ENCODE measurements at places on chromosomes 3 and 15. TPM values are rescaled to one million over a fixed set of nuclear protein-coding genes. Genes with fewer than 3 reads are reported as not detected.
A peak's percentile ranks its signal among the peaks of the same experiment; 100 is the strongest.

Gene SOX14
- total RNA-seq = not detected

Gene PDZRN3
- 1.7 TPM for total RNA-seq

DNA sequence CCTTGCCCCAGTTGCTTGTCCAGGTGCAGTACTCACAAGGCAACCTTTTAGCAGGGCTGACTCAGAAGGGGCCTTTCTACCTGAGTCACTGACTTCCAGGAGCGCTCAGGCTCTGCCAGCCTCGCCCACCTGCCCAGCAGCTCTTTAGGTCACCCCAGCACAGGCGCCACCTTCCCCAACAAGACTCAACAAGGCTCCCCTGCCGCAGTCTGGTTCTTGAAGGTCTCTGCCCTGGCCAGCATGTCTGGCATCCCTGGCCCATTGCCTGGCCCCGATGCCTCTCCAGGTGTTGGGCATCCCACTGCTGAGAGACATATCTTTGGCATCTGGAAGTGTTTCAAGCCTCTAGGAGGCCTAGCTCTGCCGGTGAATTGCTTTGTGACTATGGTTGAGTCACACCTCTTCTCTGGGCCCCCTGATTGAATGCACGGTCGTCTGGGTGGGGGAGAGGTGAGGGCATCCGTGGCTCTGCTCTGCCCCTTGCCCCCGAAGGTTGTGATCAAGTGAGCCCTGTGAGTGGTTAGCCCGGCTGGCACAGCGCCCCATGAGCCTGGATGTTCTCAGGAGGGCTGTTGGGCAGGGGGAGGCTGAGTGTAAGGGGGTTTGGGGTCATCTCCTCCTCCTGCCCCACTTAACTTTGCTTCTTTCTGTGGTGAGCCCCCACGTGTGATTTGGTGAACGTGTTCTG lies 21.6 kb downstream of the SNX33 start:
- DNase-seq = peak; percentile 70

Gene C2CD4B
- not detected for total RNA-seq

DNA sequence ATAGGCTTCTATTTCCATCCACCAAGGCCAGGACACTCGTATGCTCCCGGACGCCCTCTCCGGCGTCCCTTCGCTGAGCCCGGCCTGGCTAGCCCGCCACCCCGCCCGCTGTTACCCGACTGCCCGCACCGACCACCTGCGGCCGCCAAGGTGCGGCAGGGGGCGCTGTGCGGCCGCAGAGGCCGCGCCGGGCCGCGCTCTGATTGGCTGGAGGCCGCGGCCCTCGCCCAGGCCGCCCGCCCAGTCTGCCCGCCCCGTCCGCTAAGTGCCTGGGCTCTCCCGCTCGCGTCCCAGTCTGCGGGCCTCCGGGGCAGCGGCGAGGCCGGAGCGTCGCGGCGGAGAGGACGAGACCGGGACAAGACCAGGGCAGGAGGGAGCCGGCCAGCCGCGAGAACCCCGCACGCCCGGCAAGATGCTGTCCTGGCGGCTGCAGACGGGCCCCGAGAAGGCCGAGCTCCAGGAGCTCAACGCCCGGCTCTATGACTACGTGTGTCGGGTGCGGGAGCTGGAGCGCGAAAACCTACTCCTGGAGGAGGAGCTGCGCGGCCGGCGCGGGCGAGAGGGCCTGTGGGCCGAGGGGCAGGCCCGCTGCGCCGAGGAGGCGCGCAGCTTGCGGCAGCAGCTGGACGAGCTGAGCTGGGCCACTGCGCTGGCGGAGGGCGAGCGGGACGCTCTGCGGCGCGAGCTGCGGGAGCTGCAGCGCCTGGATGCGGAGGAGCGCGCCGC lies at the start of gene SYNM:
SYNM (plus strand) TSS at position 293 of the 726 bp plus-strand sequence; CDS start at position 413, 120 bp downstream.
- DNase-seq = peak; percentile 76

GRCh38 chr3:120349855-120350125 lies 636 bp upstream of the LRRC58 start:
- no peak for DNase-seq

DNA sequence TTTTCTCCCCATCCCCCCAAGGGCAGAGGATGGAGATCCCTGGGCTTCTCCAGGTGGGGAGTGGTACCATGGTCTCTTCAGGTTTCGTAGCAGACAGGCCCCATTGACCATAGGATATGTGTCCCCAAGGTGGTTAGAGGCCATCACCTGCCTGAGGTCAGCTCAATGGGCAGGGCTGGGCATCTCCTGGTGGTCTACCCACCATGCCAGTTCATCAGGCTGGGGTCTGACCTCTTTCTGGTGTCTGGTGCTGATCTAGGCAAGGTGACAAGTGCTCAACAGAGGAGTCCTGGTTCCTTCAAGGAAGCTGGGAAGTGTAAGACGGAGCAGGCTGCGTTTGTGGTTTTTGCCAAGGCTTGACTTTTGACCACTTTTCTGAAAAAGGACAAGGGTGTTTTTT lies 71.4 kb downstream of the SMAD3 start:
- DNase-seq = no peak

DNA sequence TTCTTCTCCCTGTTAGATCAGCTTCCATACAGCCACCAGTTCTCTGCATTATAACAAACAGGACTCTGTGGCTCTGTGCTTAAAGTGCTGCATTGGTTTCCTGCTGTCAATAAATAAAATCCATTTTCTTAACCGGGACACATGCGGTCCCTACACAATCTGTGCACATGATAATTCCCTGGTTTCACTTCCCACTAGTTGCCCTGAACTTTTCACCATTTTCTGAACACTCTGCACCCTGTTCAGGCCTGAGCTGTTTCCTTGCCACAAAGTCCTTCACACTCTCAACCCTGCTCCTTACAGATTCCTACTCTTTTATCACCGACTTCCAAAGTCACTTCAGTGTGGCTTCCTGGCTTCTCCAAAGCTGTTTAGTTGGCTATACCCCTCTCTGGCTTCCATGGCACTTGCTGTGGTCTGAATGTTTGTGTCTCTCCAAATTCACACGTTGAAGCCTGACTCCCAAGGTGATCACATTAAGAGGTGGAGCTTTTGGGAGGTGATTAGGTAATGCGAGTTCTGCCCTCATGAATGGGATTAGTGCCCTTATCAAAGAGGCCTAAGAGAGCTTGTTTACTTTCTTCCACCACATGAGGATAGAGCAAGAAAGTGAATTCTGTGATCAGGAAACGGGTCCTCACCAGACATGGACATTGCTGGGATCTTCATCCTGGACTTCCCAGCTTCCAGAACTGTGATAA lies 233.4 kb downstream of the CHST2 start:
- DNase-seq = no peak

DNA sequence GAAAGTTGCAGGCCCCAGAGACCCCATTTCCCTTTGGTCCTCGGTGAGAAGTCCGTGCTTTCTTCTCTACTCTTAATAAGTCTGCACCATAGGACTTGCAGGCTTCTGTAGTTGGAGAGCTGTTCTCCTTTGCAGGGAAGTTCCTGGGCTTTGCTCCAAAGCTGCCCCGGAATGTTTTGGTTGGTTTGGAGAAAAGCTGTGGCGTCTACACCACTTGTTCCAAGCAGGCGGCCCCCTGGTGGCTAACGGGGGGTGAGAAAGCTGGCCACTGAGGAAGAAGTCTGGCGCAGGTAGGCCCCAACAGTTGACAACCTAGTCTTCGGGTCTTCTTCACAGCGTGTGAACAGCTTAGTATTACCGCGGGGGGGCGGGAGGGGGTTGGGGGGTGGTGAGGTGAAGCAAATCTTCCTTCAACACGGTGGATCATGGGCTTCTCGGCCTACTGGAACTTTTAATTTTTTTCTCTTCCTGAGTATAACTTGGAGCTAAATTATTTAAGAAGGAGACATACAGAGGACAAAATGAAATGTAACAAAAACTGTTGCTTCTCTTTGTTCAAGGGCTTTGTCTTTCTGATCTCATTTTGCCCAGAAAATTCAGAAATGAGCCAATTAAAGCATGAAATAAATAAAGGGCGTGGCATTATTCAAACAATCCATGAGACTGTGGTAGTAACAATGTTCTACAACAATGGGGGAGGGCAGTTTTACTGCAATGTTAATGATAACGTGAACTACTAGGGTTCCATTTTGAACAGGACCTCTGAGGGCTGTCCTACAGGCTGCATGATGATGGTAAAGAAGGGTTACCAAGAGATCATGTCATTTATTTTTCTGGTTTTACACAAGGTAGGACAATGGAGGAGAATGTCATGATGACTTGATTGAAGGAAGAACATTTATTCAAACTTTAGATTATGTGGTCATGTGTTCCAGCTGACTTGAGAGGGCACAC lies 2.2 kb upstream of the THRB start:
- DNase-seq = peak; percentile 77

- no peak for DNase-seq
These were observed 1.0 kb downstream of the IGSF11 start for GRCh38 chr3:119033393-119034255.

GRCh38 chr3:71185733-71186455 lies 397.6 kb downstream of the FOXP1 start:
- peak; percentile 28 for DNase-seq

Gene SPTSSB
- not detected for total RNA-seq

Gene ALDH1A3
- 343 TPM for total RNA-seq

Gene CLDN16
- total RNA-seq = not detected

DNA sequence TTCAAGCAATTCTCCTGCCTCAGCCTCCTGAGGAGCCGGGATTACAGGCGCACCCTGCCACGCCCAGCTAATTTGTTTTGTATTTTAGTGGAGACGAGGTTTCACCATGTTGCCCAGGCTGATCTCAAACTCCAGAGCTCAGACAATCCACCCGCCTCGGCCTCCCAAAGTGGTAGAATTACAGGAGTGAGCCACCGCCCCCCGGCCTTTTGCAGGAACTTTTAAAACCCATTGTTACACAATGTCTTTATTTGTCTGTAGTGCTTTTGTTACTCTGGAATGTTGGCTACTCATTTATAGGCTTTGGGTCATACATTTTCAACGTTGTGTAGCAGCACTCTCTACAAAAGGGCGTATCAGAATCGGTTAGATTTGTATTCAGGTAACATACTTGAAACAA lies 499.1 kb downstream of the ROBO2 start:
- no peak for DNase-seq

- DNase-seq = no peak
These were observed 4.9 kb upstream of the P3H2 start for GRCh38 chr3:190125436-190126068.

- DNase-seq = peak; percentile 34
These were observed 25.3 kb upstream of the ABHD17C start for GRCh38 chr15:80669663-80670273.

All from M059J (cell line).